ENCODE measurements at places on chromosomes 4 and X. TPM values are rescaled to one million over a fixed set of nuclear protein-coding genes. Genes with fewer than 3 reads are reported as not detected.

DNA sequence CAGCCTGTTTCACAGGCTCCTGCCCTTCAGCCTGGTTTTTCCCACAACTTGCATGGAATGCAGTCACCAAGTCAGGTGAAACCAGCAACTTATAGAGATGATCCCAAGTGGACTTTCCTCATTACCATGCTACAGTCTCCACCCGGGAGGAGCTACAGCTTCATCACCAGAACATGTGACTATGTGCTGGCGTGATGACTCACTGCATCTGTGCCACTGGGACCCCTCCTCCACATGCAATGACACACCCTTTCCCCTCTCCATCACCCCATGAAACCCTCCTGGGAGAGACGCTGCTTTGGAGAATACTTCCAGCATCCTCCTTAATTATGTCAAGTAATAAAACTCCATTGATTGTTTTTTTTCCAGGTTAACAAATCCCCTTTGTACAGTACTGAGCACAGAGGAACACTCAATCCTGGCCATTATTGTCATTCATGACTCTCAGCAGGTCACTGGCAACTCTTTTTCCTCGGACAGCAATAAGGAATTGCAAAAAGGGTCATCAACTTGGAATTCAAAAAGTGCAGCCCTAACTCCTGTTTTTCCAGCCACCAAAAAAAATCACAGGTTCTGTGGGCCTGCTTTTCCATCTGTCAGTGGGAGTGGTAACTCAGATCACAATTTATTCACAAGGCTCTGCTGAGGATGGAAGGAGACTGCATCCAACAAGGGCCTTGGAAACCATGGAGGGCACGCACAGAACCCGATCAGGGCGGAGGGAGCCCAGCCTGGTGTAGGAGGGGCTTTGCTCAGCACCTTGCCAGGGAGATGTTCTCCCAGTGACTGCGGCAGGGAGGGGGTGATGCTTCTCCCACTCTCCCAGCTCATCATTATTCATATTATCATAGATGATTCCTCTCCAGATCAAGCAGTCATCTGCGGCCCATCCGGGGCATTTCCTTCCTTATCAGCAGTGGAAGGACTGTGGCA lies 17.4 kb downstream of the QDPR start:
- no peaks in the 10 kb centered on the region for H3K27me3 ChIP-seq
- no peak overlapping the region for H3K27ac ChIP-seq
- H3K4me1 ChIP-seq: no peaks in the 10 kb centered on the region
- H3K36me3 ChIP-seq: peaks cover 12% of the 10 kb centered on the region
- DNase-seq: no peak

DNA sequence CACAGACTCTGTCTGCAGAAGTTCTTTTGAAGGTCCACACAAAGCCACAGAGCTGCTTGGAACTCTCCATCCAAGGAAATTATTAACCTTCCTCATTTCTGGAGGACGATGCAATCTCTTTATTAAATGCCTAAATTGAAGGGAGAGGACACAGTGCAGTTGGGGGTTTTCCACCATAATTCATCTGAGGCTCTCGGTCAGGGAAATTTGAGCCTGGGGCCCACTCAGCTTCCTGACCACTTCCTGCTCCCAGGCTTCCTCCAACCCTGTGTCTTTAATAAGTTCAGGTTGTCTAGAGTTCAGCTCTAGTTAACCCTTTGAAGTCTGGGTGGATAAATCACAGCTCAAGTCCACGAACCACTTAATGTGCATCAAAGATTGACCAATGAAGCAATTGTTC lies 58.5 kb downstream of the PRPS1 start:
- DNase-seq: no peak
- peaks cover 26% of the 10 kb centered on the region for H3K4me1 ChIP-seq
- H3K27me3 ChIP-seq: peaks cover 5% of the 10 kb centered on the region
- no peak overlapping the region for H3K27ac ChIP-seq
- H3K4me3 ChIP-seq: no peak overlapping the region

Gene RNF212
- total RNA-seq: 0.93 TPM

DNA sequence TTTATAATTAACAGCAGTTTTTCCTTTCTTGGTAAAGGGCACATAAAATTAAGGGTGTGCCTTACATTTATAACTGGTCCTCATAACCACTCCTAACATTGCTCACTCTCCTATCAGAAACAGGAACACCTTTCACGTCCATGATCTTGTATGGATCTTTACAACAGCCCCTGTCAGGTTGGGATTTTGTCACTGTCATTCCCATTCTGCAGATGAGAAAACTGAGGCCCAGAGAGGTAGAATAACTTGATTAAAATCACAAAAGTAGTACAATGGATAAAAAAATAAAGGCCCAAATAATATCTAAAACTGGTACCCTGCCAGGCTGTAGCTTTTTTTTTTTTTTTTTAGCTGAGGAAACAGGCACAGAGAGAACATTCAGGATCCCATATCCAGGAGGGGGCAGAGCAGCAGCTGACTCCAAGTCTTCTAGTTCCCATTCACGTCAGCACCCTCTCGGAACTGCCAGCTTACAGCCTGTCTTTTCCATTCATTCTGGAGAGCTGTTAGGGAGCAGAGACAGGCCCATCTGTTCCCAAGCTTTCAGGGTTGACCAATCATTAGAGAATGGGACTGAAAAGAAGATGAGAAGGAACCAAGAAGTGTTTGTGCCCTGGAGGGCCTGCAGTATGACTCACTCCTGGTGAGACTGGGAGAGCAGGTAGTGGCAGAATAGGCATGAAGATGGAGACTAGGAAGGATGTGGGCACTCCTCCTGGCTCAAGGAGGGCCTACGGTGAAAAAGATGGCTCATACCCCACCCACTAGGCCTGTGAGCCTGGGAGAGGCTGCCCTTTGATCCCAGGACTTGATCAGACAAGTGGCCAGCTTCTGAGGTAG lies 7.3 kb downstream of the SUV39H1 start:
- DNase-seq: no peak
- peaks cover 25% of the 10 kb centered on the region for H3K36me3 ChIP-seq
- no peak overlapping the region for H3K4me3 ChIP-seq
- no peaks in the 10 kb centered on the region for H3K27me3 ChIP-seq
- H3K27ac ChIP-seq: peak overlapping the region; percentile 44

Gene CTSO
- 0.93 TPM for total RNA-seq

DNA sequence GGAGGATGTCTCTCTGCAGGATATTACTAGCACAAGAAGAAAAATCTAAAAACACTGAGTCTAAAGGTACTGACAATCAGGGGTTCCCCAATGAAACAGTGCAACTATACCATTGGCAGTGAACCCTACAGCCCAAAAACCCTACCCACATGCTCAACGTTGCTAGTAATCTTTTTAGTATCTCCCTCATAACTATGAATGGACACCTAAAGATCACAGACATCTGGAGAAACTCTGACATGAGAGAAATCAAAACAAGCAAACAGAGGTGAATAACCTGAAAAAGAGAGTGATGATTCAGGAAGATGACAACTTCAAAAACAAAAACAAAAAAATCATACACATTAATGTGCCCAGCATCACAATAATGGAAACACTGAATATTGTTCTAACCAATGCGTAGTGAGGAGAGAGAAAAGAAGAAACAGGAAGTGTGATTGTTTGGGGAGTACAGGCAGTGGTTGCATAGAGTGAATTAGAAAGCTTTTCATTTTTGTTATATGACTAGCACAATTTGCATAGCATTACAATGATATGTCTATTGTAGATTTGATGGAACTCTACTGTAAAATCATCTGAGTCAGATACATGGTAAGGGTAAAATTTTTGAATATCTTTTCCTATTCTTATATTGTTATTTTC lies 78.9 kb upstream of the FMR1 start:
- no peak overlapping the region for H3K27ac ChIP-seq
- DNase-seq: no peak
- no peaks in the 10 kb centered on the region for H3K36me3 ChIP-seq
- H3K4me1 ChIP-seq: peaks cover 4% of the 10 kb centered on the region

- no peaks in the 10 kb centered on the region for H3K36me3 ChIP-seq
- H3K27ac ChIP-seq: no peak overlapping the region
- no peaks in the 10 kb centered on the region for H3K4me1 ChIP-seq
- H3K4me3 ChIP-seq: no peak overlapping the region
- DNase-seq: no peak
Measured at GRCh38 chr4:152307669-152308068, 228.2 kb downstream of the FBXW7 start.

Gene ZNF630
- 0.24 TPM for total RNA-seq

Gene MAGEB17
- not detected for total RNA-seq

DNA sequence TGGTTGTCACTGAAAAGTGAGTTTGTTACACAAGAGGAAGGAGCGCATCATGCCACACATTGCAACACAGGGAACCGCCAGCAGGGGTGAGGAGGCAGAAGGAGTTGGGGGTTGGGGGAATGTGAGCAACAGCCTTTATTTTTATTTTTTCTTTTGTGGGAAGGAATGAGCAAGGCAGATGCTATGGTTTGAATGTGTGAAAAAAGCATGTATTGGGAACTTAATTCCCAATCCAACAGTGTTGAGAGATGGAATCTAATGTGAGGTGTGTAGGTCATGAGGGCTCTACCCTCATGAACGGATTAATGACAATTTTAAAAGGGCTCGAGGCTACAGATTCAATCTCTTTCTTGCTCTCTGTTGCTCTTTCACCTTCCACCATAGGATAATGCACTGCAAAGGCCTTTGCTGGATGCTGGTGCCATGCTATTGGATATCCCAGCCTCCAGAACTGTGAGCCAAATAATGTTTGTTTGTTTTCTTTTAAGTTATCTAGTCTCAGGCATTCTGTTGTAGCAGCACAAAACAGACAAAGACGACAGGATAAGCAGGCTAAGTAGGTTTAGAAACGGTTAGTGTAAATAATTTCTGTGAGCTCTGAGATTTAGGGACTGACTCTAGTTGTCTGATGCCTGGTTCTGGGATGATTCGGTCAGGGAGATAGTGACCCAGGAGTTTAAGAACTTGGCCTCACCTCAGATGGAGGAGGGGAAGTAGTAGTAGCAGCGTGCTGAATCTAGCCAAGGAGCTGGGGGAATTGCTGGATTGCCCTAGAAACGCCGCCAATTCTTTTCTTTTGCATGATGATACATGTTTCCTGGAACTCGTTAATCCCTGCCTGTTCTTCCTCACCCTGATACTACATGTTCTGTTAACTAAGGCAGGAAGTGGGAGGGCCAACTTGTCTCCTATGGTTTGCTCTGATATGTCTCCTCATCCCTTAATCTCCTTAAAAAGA lies 156.6 kb upstream of the CTSO start:
- no peaks in the 10 kb centered on the region for H3K27me3 ChIP-seq
- H3K36me3 ChIP-seq: no peaks in the 10 kb centered on the region
- DNase-seq: no peak
- no peak overlapping the region for H3K27ac ChIP-seq
- no peaks in the 10 kb centered on the region for H3K4me1 ChIP-seq
- H3K4me3 ChIP-seq: no peak overlapping the region

GRCh38 chr4:23969635-23970145 lies 79.8 kb upstream of the PPARGC1A start:
- H3K27me3 ChIP-seq: no peaks in the 10 kb centered on the region
- no peak overlapping the region for H3K27ac ChIP-seq
- DNase-seq: no peak
- H3K4me3 ChIP-seq: no peak overlapping the region
- H3K36me3 ChIP-seq: no peaks in the 10 kb centered on the region

- H3K36me3 ChIP-seq: no peaks in the 10 kb centered on the region
- no peak overlapping the region for H3K27ac ChIP-seq
- DNase-seq: no peak
- H3K4me3 ChIP-seq: no peak overlapping the region
Measured at GRCh38 chr4:176611951-176612350, 180.8 kb downstream of the VEGFC start.

Gene ZRSR2
- 20.6 TPM for total RNA-seq

DNA sequence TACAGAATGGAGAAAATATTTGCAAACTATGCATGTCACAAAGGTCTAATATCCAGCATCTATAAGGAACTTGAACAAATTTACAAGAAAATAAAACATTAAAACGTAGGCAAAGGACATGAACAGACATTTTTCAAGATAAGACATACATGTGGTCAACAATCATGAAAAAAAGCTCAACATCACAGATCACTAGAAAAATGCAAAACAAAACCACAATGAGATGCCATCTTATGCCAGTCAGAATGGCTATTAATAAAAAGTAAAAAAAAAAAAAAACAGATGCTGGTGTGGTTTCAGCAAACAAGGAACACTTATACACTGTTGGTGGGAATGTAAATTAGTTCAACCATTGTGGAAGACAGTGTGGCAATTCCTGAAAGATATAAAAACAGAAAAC lies 75.8 kb upstream of the IL13RA2 start:
- no peak for DNase-seq
- H3K4me1 ChIP-seq: no peaks in the 10 kb centered on the region
- no peaks in the 10 kb centered on the region for H3K36me3 ChIP-seq
- H3K4me3 ChIP-seq: no peak overlapping the region
- H3K27me3 ChIP-seq: no peaks in the 10 kb centered on the region

Gene RNF4
- total RNA-seq: 93.7 TPM

- H3K4me1 ChIP-seq: peaks cover 5% of the 10 kb centered on the region
- no peak overlapping the region for H3K27ac ChIP-seq
- H3K4me3 ChIP-seq: no peak overlapping the region
- H3K36me3 ChIP-seq: no peaks in the 10 kb centered on the region
- DNase-seq: no peak
Measured at GRCh38 chrX:22196149-22196548, 76.6 kb upstream of the CBLL2 start.

Gene BEND2
- not detected for total RNA-seq

DNA sequence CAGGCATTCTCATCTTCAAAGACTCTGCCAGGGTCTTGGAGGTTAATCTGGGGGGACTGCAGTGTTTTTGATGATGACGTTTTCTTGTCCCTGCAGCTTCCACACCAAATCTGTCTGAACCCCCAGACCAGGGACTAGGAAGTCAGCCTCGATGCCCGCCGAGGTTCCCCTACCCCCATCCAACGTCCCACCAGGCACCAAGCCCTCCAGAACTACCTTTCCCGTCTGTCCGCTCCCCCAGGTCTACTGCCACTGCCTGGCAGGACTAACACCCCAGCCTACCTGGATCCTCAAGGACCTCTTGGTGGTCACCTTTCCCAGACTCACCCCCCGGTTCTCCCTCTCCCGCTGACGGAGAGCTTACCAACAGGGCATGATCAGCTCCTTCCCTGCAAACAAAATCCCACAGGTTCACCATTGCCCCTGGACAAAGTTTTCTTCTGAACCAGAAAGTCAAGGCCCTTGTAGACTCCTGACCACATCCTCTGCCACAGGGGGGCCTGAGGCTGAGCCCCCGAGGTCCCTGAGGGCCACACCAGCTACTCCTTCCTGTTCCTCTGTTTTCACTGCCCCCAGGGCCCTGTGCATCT lies 40.9 kb downstream of the HMX1 start:
- DNase-seq: no peak
- H3K4me1 ChIP-seq: no peaks in the 10 kb centered on the region
- no peaks in the 10 kb centered on the region for H3K36me3 ChIP-seq

Gene ARAP2
- total RNA-seq: 54.9 TPM

GRCh38 chr4:145881989-145882388 lies 56.6 kb downstream of the ZNF827 start:
- no peaks in the 10 kb centered on the region for H3K27me3 ChIP-seq
- peaks cover 28% of the 10 kb centered on the region for H3K36me3 ChIP-seq
- no peaks in the 10 kb centered on the region for H3K4me1 ChIP-seq
- no peak overlapping the region for H3K27ac ChIP-seq
- no peak for DNase-seq
